ENCODE measurements at places on chromosomes 3 and 15.

DNA sequence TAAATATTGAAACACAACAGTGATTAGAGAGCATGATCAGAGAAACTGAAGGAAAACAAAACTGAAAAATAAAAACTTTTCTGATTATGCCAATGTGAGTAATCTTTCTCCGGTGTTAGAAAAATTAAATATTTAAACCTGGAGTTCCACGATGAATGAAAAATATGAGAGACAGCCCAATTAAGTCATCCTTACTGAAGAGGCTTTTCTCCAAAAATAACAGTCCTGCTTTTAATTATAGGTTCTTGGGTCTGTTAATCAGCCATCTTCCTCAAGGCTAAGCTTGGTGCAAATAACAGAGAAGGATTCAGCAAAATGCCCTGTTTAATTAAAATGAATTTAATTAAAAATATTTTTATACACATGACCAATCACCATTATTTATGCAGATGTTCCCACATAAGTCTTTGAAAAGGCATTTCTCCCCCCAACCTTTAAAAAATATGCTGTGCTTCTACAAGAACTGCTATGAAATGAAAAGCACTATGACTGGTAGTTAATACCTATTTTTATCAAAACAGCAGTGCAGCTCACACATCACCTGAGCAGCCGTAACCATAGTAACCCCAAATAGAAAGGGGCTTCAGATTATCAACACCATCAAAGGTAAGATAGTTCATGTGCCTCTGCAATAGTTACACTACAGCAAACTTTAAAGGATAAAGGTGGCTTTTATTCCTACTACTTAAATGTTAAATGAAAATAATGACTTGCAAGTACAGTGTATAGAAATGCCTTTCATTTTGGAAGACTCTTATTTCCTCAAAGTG is 175.7 kb downstream of the SLC9A9 start:
- no peak for DNase-seq

DNA sequence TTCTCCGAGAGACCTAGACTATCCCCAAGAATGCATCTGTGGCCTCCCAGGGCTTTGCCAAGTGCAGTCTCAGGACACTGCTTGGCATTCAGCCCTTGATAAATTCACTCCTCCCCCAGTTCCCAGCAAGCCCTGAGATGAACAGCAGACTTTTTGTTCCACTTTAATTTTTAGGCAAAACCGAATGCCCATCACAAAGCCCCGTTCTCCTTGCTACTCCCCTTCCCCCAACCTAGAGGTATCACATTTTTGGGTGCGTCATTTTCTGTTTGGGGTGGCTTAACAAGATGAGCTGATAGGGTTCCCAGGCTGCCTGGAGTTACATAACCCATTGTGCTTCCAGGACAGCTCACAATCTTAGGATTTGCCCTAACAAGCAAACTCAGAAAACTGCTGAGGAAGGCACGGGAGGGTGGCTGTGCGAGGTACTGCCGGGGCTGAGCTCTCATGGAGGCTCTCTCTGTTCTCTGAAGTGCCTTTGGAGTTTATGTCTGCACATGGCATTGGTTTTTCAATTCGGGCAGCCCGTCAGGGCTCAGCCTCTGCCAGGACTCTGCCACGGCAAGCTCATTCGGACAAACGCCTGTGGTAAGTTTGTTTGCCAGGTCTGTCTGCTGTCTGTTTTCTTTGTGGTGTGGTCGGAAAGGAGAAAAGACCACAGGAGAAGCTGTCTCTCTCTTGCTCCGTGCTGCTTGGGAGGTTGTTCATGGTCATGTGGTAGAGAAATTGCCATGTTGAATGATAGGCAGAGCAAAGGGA is at the start of gene TRAK1:
TRAK1 (plus strand) TSS at position 385 of the 759 bp plus-strand sequence; CDS start at position 498, 113 bp downstream.
- no peak for DNase-seq

- DNase-seq = no peak
Measured at GRCh38 chr3:189584645-189585044, 46.5 kb upstream of the TP63 start.

DNA sequence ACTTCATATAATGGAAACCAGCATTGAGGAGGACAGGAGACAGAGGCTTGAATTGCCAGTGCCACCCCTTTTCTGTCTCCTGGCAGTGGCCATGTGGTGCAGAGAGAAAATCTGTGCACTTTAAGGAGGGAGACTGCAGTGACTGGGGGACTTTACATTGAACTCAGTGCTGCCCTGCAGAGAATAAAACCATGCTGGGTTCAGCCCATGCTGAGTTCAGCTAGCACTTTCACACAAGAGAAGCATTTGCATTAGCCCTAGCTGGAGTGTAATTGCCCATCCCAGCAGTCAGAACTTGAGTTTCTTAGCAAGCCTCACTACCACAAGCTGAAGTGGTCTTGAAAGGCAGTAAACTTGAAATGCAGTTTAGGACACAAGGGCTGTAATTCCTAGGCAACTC is 677.5 kb downstream of the ZPLD1 start:
- DNase-seq = no peak

DNA sequence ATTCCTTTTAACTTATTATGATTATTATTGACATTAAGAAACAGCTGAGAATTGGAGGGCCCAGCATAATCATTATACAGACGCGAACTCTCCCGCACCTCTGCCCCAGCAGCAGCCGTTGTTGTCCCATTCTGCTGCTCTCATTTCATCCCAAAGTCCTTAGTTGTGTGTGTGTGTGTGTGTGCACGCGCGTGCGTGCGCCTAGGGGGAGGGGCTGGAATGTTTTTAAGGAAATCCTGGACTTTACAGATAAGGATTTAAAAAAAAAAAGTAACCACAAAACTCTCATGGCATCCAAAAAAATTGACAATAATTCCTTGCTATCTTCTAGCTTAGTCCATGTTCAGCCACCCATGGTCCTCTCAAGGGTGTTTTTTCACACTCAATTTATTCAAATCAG is 134.2 kb downstream of the WNT7A start:
- DNase-seq = no peak

All from effector CD4-positive, alpha-beta T cell (primary cell).